ENCODE measurements at places on chromosomes 7 and 10.

DNA sequence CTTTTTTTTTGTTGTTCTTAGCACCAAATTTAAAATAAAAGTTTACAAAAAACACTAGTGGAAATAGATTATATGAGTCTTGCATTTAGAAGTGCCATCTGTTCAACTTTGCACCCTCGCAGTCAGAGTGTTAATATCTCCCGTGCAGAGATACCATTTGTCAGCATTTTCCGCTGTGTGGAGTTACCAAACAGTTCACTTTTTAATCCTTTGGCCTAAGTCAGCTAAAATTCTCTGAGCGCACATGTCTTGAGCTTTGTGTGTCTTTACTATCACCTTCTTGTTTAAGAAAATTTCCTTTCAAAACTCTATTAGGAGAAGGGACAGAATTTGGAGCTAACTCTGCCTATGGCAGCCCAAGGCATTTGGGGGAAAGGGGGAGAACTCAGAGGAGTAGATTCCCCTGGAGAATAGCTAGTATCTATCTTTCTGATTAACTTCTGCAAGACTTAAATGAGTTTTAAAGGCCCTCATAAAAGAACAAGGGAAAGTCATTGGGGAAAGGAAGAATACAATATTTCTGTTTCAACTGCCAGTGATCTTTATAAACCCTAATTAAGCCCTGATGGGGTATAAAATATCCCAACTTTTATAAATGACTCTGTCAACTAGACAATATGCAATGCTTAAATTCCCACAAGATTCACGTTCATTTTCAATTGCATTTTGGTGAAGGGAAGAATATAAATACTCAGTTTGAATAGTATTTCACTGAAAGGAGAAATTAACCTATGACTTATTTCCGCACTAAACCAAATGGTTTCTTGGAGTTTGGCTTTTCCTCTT is 114.9 kb upstream of the RAB11FIP2 start:
- DNase-seq, result no peak

DNA sequence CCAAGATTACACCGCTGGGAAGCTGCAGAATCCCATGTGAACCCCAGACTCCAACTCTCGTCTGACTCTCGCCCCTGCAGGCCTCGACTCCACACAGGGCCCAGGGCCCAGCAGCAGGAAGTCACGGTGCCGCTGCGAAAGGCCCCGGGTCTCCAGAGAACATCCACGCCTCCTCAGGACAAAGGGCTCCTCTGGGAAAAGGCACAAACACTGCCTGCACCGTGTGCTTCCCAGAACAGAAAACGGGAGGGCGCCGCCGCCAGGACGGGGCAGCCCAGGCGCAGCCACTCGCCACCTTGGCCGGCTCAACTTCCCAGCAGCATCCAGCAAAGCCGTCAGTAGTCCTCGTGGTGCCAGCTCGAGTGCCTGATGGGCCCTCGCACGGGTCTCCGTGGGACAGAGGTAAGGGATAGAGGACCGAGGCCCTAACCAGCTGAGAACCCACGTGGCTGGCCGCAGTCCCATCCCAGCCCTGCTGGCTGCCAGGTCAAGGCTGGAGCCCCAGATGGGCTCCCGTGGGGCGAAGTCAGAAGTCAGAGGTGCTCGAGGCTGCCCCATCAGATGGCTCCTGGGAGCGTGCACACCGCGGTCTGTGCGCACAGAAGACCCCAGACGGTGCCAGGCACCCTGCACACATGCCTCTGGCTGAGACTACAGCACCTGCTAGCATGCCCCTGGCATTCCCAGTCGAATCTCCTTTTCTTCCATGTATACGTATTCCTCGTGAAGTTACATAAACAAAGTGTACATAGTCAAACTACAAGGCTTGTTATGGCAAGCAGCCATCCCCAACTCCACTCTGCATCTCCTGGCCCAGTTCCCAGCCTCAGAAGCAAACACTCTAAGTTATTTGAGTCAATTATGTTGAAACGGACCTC is 60.2 kb downstream of the MAD1L1 start:
- DNase-seq, result no peak

- no peak for DNase-seq
Measured at GRCh38 chr7:73596191-73597065, 18.0 kb upstream of the TBL2 start.

DNA sequence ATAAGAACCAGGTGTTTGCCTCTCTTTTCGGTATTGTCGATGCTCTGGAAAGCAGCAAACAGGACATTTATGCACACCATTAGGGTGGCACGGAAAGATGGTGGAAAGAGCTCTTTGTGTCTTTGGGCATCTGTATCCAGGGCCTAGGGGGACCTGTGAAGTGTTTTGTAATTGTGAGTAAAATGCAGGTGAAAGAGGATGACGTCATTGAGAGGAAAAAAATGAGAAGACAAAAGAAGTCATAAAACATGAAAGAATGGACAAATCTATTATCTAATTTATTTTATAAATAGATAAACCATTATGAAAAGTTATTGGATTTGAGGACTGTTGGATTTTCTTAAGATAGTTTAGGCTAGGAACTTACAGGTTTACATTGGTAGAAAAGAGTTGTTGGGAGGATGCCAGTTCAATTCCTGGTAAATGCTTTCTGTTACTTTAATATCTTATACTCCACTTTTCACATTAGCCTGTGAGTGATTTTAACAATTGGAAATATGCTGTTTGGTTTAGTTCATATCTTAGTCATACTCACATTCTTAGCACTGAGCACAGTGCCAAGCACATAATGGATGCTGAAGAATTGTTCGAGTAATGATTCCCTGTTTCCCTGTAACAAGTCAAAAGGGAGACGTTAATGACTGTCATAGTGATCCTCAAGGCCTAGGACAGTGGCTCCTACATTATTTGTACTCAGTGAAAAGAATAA is 62.6 kb downstream of the EXOC4 start:
- no peak for DNase-seq

GRCh38 chr7:23347033-23347681 is 48.0 kb downstream of the MALSU1 start:
- no peak for DNase-seq

- no peak for DNase-seq
Measured at GRCh38 chr7:100102950-100103840, 1.8 kb downstream of the AP4M1 start.

GRCh38 chr7:158056761-158057160 is 530.9 kb downstream of the PTPRN2 start:
- DNase-seq, result no peak

GRCh38 chr7:95530881-95531280 is 45.1 kb downstream of the ASB4 start:
- no peak for DNase-seq

DNA sequence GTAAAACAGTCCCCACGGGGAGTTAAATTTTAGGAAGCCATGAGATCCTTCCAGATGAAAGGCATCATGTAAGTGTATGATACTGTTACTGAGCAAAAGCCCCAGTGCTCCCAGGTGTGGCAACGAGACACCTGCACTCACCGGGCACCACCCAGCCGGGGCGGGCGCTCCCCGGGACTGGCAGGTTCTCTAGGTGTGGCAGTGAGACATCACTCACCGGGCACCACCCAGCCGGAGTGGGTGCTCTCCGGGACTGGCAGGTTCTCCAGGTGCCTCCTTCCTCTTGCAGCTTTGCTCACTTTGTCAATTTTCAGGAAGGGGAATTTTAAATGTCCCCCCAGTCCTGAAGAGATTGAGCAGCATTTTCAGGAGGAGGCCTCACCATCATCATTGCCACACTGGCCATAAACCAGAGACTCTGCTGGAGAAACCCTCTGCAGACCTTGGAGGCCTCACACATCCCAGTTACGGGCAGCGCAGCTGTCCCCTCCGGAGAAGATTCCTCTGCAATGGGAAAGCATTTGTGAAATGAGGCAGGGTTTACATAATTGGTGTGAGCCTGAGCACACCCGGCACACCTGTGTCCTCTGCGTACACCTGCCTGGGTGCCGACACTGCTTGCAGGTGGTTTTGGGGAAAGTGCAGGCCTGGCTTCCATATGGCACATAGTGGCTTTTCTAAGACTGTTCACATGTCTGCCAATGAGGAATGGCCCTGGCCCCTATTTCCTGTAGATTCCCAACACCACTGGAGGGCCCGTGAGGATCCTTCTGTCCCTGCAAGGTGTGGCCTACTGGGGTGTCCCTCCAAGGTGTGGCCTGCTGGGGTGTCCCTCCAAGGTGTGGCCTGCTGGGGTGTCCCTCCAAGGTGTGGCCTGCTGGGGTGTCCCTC is 191.4 kb downstream of the EBF3 start:
- DNase-seq, result no peak

GRCh38 chr7:121872831-121873288 is at the start of gene PTPRZ1:
Gene PTPRZ1, plus strand, starts transcription at chr7:121873161. Its CDS starts 339 bp downstream, at chr7:121873500.
- DNase-seq, result no peak

DNA sequence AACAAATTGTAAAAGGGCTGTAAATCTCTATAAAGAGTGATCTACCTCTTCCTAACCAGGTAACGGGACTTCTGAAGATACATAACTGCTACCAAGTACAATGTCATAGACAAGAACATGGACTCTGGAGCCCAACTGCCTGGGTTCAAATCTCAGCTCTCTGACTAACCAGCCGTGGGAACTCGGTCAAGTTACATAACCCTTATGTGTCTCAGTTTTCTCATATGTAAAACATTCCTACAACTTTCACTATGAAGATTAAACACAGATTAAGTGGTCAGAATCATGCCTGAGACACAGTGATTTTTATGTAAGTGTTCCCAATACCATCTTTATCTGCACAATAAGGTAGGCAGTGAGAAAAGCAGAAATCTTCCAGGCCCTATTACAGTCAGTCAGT is 52.6 kb downstream of the ITGB1 start:
- no peak for DNase-seq

DNA sequence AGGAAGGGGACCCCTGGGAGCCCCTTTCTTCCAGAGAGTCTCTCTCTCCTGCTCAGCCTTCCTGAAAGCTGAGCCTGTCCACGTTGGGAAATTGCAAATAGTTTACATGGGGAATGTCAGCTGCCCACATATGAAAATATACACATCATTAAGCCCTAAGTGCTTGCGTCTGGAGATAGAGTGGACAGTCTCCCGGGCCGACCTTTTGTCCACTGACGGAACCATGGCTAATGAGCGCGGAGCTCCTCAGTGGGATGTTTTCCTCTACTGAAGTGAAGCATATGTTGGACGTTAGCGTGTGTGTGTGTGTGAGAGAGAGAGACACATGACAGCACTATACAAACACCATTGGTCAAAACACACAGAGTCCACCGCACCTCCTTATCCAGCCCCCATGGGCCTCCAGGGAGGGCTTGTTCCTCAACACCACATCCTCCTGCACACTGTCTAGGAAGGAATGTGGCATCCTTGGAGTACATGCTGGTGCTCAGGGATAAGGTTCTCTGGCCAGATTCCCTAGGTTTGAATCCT is 128.4 kb downstream of the RGS10 start:
- DNase-seq, result no peak

DNA sequence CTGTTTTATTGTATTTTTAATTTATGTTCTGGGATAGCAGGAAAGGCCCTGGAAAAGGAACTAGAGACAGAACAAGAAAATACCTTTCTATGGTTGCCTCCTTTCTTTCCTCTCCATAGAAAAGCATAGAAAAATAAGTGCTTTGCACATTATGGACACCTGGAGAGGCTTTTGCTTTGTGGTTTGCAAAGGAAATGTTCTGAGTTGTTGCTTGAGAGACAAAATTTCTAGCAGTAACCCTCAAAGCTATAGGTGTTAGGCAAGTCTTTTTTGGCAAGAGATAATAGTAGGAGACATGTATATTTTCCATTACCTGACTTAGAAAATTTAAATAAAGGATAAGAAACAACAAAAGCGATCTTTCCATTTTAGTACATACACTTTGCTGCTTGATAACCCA is 378.6 kb upstream of the PRKCQ start:
- no peak for DNase-seq

DNA sequence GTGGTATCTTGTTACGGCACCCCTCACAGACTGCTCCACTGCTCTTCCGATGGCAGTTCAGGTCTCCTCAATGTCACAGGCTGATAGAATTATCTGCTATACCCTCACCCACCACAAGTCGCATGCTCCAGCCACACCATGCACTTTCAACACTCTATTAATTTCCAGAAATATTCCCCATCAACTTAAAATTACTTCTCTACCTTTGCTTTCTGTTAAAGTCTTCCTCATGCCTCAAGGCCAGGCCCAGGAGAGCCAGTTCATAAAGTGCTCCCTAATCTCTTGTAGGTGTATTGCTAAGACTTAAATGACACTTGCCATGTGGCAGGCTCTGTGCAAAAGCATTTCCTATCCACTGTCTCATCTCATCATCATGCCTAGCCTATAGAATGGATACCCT is 105.9 kb upstream of the ARID5B start:
- DNase-seq, result no peak

DNA sequence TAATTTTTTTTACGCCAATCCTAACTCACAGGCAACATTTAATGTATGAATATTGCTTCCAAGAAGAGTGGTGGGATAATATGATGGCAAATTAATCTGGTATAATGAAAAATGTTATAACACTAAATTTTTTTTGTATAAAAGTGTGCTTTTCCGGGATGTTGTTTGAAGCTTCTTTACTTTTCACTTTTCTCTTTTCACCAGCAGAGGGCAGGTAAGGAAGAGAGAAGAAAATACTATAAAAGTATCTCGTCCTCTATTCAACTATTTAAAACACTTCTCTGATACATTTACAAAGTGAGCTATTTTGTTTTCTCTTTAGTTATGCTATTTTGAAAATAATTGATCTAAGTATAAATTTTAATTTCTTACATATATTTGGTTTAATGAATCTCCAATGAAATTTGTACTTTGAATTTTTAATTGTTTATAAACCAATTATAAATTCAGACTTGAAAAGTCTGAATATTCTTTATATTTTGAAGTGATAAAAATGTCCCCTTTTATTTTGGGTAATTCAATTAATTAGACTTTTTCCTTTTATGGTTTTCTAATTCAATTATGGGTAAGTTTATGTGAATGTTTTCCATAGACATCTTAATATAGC is 20.7 kb upstream of the CFTR start:
- DNase-seq, result no peak

- no peak for DNase-seq
Measured at GRCh38 chr7:134887523-134887922, 98.8 kb upstream of the AGBL3 start.

GRCh38 chr10:29687421-29688164 is 52.8 kb upstream of the SVIL start:
- DNase-seq, result no peak

DNA sequence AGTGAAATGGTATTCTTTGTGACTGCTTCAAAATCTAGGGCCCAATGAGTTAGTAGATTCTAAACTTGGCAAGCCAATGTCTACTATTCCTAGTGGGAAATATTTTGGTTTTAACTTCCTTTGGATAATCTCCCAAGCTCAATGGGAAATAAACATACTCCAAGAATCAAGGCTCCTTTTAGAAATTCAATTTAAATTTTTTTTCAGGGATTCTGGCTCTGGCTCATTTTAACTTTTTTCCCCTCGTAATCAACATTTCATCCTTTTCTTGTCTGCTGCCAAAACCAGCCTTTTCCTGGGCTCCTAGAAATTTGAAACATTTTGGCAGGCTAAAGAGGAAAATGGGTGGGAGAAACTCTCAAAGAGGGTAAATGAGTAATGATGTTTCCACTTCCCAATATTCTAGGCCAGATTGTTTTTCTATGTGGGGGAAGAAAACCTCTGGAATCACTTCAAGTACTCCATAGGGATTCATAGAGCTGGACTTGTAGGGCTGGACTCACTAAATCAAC is 85.6 kb upstream of the AGR3 start:
- DNase-seq, result no peak

All from stimulated activated CD8-positive, alpha-beta memory T cell treated with anti-CD3 and anti-CD28 coated beads, Interleukin-4, amount 100 ng/mL, for 4 hours (primary cell).